ENCODE measurements at places on chromosomes 7 and 10. TPM values are rescaled to one million over a fixed set of nuclear protein-coding genes. Genes with fewer than 3 reads are reported as not detected.

DNA sequence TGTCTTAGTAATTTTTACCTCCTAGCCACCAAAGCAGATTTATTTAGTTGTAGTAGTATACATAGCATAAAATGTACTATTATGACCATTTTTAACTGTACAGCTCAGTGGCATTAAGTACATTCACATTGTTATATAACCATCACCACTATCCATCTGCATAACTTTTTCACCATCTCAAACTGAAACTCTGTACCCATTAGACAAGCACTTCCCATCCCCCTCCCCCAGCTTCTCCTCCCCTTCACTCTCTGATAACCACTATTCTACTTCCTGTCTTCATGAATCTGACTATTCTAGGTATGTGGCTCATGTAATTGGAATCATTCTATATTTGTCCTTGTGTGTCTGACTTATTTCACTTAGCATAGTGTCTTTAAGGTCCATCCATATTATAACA is 71.9 kb downstream of the MRPL32 start:
- no peak for DNase-seq

- no peak for DNase-seq
Measured at GRCh38 chr7:114530057-114530611, 115.5 kb downstream of the FOXP2 start.

- no peak for DNase-seq
Measured at GRCh38 chr7:105391429-105391828, 2.7 kb upstream of the SRPK2 start.

DNA sequence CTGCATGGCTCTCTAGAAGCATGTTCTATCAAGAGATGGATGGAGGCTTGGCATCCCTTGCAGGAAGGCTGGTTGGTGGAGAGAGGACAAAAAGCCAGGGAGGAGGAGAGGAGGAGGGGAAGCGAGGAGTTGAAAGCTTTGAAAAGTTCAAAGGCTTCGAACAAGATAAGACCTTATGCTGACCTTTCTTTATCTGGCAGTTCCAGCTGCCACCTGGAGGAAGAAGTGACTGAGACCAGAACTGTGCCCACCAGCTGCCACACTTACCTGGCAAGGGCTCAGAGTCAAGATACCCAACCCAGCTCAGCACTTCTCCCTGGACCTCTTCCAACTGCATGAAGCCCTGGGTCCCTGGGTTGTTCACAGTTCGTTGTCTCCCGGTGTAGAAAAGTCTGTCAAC is 14.8 kb downstream of the CCL24 start:
- no peak for DNase-seq

DNA sequence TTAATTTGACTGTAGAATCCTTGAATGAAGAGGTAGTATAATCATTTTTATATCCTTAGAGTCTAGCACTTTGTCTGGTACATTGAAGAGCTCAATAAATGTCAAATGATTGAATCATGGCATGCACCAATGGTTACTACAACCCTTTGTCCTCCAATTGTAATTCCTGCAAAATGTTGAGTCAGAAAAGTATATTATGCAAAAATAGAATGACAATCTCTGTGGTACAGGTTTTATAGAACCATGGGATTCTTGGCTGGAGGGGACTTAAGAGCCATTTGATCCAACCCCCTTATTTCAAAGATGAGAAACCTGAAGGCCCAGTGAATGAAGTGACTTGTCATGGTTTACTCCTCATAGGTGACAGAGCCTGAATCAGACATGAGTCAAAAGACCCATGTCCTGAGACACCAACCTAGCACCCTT is 30.9 kb upstream of the SMKR1 start:
- no peak for DNase-seq

DNA sequence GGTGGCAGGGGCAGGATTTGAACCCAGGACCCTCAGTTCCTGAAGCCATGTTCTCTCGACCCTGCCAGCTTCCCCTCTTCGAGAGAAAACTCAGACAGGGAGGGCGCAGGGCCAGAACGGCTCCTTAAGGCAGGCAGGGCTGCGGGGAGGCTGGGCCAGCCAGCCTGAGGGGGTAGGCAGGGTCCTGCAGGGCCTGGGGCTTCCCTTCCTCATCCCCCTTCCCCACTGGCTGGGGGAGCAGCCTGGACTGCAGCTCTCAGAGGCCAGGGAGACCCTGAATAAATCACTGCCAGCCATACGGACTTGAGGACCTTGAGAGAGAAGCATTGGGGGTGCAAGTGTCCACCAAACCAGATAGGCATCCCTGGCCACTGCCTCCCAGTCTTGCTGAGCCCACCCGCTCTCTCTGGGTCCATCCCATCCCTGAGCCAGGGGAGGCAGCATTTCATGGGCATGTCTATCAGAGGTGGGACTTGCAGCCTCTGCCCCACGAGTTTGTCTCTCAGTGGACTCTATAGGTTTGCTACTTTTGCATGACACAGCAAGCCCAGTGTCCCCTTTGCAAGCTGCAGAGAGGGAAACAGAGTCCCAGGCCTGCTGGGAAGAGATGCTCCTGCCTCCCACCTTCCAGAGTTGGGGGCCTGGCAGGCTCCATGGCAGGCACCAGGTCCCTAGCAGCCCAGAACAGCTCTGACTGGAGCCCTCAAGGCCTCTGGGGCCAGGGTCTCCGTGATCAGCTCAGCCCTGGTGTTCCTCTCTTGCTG is 70.9 kb downstream of the MYL10 start:
- no peak for DNase-seq

DNA sequence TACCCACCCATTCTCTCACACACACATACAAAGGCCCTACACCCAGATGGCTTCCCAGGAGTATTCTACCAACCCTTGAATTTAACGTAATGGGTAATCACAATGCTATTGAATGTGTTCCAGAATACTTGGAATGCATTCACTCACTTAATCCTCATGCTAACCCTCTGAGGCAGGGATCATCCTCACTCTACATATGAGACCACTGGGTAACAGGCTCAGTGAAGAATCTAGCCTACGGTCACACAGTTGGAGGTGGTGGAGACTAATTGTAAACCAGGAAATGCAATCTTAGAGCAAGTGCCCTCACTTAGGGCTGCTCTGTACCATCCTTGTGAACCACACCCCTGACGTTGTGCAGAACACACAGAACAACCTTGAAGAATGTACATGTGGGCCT is 87.5 kb downstream of the PPP1R3C start:
- DNase-seq, result no peak

DNA sequence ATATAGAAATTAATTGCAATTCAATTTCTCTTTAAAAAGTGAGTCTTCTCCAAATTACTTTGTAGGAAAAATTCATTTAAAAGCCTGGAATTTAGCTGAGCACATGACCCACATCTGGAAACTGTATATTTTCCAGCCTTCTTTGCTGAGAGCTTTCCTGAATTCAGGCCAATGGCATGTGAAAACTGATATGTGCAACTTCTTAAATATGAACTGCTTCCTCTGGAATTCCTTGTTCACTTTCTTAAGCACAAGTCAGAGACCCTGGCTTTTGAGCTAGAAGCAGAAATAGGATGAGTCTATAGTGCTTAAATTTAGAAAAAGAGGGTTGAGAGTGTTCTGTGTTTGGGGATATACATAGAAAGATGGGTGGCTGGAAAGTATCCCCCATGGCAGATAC is 365.1 kb upstream of the MTPN start:
- DNase-seq, result no peak

DNA sequence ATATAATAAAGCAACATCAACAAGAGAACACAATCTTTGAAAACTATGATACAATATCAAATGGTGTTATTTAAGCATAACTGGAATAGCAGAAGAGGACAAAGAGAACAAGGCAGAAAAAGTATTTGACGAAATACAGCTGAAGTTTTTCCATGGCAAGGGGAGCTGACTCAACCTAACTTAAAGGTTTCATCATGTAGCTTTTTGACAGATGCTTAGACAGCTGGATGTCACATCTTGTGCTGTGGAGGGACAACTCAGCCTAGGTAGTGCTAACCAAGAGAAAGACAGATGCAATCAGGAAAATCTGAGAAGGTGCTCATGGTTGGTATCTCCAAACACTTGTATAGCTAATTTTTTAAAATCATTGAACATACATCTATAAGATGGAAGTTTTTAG is 208.2 kb downstream of the TFEC start:
- DNase-seq, result no peak

DNA sequence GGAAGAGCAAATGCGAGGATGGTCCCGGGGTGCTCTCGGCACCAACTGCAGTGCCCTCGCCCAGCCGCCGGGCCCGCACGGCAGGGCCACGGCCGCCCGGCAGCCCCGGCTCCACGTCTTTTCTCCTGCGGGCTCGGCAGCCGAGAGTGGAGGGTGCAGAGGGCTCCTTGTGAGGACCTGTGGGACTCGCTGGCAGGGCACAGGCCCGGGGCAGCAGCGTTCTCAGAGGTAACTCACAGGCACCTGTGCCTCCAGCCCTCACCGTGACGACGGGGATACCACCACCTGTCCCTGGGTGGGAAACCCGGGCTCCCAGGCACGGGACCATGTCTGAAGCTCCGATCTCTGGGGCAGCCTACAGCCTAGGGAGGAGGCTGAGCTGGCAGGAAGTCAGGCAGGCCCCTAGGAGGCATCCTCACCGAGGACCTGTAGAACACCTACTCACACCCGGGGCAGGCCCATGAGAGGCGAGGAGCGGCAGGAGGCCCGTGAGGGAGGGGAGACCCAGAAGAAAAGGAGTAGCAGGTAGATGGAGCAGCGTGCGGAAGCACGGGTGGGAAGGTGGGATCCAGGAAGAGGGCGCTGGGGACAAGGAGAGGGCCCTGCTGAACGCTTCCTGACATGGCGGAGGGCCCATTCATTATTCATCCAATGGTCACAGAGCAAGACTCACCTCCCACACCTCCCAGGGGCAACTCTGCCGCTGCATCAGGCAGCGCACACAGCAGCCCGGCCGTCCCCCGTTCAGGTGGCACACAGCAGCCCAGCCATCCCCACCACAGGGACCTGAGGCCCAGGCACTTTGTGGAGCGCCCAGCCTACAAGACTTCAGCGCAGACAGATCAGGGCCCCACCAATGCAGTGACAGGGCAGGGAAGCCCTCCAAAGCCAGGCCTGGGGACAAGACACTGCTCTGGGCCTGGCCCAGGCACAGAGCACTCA is 244.9 kb downstream of the MAD1L1 start:
- no peak for DNase-seq

GRCh38 chr7:126605553-126605952 is 647.2 kb downstream of the GRM8 start:
- no peak for DNase-seq

- no peak for DNase-seq
Measured at GRCh38 chr10:4918236-4918635, 45.0 kb upstream of the AKR1C1 start.

- no peak for DNase-seq
Measured at GRCh38 chr10:22803261-22803885, 89.0 kb upstream of the PIP4K2A start.

GRCh38 chr7:64882341-64883112 is 20.5 kb upstream of the ZNF273 start:
- peak; percentile 50 for DNase-seq

- DNase-seq, result no peak
Measured at GRCh38 chr10:35416619-35417312, 80.5 kb downstream of the CCNY start.

TMEM196 gene
- total RNA-seq, result not detected

ERVW-1 gene
- not detected for total RNA-seq

SEMA3A gene
- total RNA-seq, result 12.4 TPM

CREB5 gene
- 17.0 TPM for total RNA-seq

BLNK gene
- total RNA-seq, result 49.5 TPM

HOXA9 gene
- 56.1 TPM for total RNA-seq

TNRC18 gene
- total RNA-seq, result 112 TPM

RARRES2 gene
- total RNA-seq, result 32.2 TPM

Measured in Peyer's patch (tissue), 4 donors.